GM12878 (cell line): ENCODE measurements at places on chromosomes 7 and 10.

DNA sequence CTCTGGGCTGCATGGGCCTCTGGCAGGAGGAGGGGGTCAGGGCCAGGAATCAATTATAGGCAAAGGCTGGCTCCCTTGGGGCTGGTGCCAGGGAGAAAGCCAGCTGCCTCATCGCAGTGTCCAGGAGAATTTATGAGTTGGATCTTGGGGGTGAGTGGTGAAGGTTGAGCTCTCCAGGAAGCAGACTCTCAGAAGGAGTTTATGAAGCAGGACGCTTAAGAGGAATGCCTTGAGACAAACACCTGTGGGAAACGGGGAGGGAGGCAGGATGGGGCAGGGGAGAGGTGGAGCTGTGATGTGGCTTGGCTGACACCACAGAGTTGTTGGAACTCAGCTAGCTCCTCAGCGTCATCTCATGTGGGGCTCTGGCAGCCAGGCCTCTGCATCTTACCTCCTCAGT is 428.5 kb downstream of the RPS24 start:
- DNase-seq: no peak

DNA sequence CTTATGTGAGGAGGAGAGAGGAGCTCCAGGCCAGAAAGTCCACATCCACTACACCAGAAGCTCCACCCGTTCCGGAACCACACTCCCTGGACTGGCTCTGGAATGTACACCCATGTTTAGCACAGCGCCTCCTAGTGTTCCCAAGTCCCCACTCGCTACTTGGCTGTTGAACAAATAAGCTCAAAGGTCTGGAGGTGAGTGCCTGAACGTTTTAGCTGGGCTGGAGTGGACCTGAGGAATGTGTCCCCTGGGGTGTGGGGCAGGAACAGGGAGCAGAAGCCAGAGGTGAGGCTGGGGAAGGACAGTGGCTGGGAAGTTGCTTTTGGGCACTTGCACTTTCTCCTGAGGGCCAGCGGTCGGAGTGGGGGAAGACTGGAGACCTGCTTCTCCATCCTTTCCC is 164.1 kb upstream of the CDCA7L start:
- no peak for DNase-seq

DNA sequence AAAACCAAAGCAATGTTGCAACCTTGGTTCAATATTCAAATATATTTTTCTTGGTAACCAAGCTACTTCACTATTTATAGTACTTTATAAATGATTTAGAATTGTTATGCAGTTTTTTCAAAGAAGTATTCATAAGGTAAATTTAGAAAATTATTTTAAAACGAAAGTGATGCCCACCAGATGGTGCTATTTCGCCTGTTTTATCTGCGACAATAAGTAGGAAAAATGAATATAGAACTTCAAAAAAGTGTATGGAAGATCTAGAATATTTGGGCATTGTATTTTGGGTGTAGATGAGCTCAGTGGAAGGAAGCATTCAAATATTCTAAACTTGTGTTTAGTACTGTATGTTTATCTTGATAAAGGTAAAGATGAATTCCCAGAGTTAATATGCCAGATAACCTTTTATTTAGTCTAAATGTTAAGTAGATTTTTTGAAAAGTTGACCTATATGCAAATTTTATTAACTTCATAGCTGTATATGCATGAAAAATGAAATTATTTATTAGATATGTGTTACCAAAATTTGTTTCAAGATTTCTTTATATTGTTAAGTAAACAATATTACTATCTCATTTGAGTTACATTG is 93.2 kb downstream of the ADK start:
- no peak for DNase-seq

DNA sequence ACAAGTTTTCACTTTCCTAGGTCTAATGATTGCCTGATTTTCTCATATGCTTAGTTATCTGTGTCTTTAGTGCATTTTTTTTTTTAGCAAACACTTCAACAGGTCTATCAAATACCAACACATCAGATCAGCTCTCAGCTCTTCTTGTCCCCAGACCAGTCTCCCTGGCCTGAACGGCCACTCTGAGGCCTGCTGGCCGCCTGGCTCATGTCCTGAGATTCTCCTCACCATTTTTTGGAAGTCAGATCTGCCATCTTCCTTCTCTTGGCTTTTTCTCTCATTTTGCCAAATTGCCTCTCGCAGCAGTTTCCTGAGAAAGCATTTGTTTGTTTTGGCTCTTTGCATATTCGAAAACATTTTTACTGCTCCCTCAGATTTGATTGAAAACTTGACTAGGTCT is 29.3 kb downstream of the PPP2R2D start:
- DNase-seq: no peak

GRCh38 chr10:27253576-27253975 is 13.0 kb upstream of the ACBD5 start:
- no peak for DNase-seq

GRCh38 chr7:132078891-132079735 is 497.2 kb downstream of the PLXNA4 start:
- no peak for DNase-seq

DNA sequence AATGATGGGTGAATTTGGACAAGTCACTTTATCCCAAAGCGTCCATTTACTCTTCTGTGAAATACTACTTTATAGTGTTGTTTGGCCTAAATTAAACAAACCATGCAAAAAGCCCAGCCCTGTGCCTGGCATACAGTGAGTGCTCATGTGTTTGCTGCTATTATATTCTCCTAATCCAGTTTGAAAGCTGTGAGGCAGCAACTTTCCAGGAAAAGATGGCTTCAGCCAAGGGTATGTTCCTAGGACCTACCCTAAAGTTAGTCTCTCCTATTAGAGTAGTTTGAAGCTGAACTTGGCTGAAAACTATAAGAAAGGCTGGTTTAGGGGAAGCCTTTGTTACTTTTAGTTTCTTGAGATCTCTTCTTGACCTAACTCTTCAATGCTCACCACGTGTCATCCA is 19.9 kb downstream of the ACSL5 start:
- DNase-seq: no peak

GRCh38 chr10:131874991-131875451 is 25.8 kb upstream of the PPP2R2D start:
- no peak for DNase-seq

DNA sequence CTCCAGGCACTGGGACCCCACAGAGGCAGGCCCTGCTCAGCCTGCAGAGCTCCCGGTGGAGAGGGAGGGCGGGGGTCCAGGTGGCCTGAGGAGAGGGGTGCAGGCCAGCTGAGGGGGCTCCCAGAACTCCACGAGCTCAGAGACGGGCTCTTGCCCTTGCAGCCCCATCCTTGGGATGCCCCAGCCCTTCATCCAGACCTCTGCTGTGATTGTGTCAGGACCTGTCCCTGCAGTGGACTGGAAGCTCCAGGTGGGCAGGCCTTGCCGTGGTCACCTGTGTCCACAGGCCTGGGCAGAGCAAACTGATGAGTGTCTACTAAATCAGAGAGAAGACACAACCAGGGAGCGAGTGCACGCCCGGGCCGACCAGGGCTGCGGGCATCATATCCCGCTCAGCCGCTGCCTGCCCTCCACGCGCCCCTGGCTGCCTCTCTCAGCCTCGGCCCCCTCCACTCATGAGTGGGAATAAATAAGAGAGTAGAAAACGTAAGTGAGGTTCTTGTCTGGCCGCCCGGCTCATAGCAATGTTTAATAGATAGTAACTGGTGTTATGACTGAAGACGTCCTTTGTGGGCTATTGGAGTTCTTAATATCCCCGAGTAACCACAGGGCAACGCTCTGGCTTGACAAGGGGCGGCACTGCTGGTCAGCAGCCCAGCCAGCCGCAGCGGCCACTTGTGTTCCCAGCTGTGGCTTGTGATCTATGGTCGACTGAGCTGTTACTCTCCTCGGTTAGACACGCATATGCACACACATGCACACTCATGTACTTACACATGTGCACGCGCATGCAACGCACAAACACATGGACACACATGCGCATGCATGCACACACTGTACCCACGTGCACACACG is 105.6 kb downstream of the LHPP start:
- no peak for DNase-seq

DNA sequence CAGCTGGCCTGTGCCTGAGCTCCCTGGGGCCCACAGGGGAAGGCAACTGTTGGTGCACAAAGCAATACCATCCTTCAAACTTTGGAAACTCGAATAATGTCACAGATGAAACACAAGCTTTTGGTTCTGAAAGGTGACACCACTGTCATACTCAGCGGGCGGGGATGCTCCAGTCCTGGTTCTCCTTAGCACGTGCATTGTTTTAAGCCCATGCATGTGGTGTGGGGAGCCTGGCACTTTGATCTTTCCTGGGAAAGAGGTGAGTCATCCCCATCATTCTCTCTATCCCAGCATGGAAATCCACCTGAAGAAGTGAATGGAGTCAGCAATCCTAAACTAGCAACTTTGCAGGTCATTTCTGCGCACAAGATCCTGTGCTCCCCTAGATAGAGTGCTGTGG is 119.6 kb downstream of the GLRX3 start:
- no peak for DNase-seq

DNA sequence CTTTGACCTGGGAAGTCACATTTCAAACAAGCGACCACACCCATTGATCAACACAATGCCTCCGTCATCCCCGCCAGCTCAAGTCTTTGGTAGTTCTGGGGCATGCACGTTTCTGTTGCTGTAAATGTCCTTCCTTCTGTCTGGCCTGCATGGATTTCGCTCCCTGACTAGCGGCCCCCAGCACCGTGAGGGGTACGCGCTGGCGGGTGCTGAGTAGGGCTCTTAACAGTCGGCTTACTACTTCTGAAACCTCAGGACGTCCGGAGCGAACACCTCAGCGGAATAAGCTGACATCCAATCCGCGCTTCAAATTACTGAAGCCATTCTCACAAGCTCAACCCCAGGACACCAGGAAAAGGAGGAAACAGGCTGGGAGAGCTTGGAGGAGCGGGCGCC is 505 bp downstream of the NUDCD3 start:
- no peak for DNase-seq

GRCh38 chr7:45086331-45087065 is 2.3 kb downstream of the NACAD start:
- no peak for DNase-seq

GRCh38 chr7:144594580-144594979 is 191.1 kb upstream of the NOBOX start:
- no peak for DNase-seq

GRCh38 chr10:118926903-118927302 is 102.6 kb upstream of the NANOS1 start:
- no peak for DNase-seq

- DNase-seq: no peak
These were observed 10.5 kb upstream of the ADAMTS14 start for GRCh38 chr10:70661623-70662361.

DNA sequence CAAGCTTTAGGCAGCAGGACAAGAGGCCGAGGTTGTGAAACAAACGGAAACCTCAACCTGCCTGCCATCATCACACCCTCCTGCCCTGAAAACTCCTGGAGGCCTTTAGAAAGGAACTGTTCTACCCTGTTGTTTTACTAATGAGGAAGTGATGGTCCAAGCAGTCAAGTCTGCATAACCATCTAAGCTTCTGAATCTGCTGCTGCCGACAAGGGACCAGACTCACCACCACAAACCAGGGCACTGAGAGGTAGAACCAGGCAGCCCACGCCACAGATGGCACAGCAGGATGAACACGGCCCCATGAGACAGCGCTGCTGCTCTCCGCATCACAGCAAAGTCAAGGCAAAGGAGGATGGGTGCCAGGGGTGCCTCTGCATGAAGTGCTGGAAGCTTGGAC is 209.4 kb downstream of the CELF2 start:
- no peak for DNase-seq
